ENCODE measurements at places on chromosomes 5 and 9.
A peak's percentile ranks its signal among the peaks of the same experiment; 100 is the strongest.

- DNase-seq, result no peak
These were observed 282.6 kb downstream of the BRINP1 start for GRCh38 chr9:119086590-119086989.

- no peak for DNase-seq
These were observed 2.8 kb upstream of the OR2V1 start for GRCh38 chr5:181133610-181134231.

DNA sequence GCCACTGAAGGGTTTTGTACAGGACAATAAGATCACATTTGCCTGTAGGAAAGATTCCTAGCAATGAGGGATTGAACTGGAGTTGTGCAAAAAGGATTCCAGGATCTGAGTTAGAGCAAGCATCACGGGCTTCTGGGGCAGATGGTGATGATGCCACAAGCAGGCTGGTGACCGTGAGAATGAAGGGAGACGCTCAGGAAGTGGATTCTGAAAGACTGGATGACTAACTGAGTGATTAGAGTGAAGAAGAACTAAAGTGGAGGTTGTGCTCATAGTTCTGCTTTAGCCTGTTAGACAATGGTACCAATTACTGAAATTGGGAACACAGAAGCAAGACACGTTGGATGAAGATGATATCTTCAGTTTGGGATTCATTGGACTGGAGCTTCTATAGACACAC, 168.2 kb downstream of the CD180 start:
- peak; percentile 33 for DNase-seq

- DNase-seq, result no peak
These were observed 76.9 kb downstream of the CDH6 start for GRCh38 chr5:31270396-31270795.

- DNase-seq, result no peak
These were observed 135.0 kb upstream of the FBN2 start for GRCh38 chr5:128673000-128673399.

DNA sequence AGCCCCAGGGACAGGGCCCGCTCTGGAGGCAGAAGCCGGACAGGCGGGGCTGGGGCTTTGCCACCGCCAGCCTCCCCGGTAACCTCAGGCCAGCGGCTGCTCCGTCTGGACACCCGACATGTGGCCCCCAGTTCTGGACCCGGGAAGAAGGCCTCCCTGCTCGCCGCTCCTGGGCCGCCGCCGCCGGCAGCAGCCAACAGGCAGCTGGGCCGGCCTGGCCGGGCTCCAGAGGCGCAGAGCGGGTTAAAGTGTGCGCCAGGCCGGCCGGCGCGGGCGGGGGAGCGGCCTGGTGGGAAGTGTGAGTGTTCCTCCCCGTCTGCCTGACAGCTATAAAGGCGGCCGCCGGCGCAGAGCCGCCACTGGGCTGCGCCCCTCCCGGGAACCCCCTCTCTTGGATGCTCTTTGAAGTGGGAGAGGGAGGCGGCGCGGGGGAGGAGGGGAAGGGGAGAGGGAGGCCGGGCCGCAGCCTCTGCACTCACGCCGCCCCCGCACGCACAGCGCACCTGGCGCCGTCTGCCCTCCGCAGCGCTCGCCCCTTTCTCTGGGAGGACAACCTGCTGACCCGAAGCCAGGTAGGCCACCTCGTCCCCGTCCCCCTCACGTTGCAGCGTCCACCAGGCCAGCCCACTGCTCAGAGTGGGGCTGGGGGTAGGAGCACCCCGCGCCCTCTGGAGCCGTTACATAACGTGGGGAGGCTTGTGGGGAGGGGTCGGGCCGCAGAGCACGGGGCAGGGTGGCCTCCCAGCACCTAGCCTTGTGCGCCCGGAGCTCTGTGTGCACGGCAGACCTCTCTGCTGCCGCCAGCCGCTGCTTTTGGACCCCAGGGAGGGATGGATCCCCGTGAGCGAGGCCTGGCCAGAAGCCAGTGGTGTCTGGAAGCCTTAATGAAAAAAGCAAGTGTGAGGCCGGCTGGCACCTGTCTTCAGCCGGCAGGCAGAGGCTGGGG, at the start of gene ADAMTSL2:
ADAMTSL2 (plus strand) TSS at position 359 of the 946 bp plus-strand sequence. CDS start 2,009 bp downstream, outside the sequence.
- DNase-seq, result peak; percentile 52

- DNase-seq, result no peak
These were observed 285.8 kb downstream of the ZNF608 start for GRCh38 chr5:124460642-124461041.

GRCh38 chr5:122030251-122030650, 47.8 kb downstream of the LOX start:
- DNase-seq, result no peak

GRCh38 chr9:2849941-2850340, 6.0 kb upstream of the PUM3 start:
- DNase-seq, result no peak

DNA sequence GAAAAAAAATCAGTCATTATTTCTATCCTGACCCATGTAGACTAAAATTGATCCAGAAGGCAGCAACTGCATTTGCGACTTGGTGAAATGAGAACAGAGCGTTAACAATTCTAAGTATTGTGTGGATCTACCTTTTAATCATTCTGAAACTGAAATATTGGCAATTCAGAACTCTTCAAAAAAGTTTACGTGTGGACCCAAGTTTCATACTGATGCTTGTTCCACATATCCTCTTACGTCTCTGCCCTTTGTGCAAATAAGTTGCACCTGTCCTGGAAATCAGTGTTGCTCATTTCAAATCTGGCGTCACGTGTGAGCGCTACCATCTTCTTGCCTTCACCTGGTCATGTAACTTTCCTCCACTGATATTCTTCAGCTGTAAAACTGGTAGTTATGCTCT, 74.7 kb downstream of the NTRK2 start:
- no peak for DNase-seq
